H9 (cell line): ENCODE measurements at places on chromosomes 16 and 17. TPM values are rescaled to one million over a fixed set of nuclear protein-coding genes. Genes with fewer than 3 reads are reported as not detected.
A peak's percentile ranks its signal among the peaks of the same experiment; 100 is the strongest.

MEOX1 gene
- total RNA-seq, result not detected in 2 replicates

ZNF423 gene
- 51.5 and 54.0 TPM in 2 replicates for total RNA-seq

NR1D1 gene
- 8.6 and 8.7 TPM in 2 replicates for total RNA-seq

TMEM100 gene
- total RNA-seq, result 0.17 TPM in 1 of 2 replicates, not detected in the other

KRTAP9-2 gene
- total RNA-seq, result not detected in 2 replicates

C17orf100 gene
- total RNA-seq, result 0.70 and 1.1 TPM in 2 replicates

TSNAXIP1 gene
- total RNA-seq, result 1.1 and 1.3 TPM in 2 replicates

MSLN gene
- total RNA-seq, result 0.22 and 0.31 TPM in 2 replicates

DNA sequence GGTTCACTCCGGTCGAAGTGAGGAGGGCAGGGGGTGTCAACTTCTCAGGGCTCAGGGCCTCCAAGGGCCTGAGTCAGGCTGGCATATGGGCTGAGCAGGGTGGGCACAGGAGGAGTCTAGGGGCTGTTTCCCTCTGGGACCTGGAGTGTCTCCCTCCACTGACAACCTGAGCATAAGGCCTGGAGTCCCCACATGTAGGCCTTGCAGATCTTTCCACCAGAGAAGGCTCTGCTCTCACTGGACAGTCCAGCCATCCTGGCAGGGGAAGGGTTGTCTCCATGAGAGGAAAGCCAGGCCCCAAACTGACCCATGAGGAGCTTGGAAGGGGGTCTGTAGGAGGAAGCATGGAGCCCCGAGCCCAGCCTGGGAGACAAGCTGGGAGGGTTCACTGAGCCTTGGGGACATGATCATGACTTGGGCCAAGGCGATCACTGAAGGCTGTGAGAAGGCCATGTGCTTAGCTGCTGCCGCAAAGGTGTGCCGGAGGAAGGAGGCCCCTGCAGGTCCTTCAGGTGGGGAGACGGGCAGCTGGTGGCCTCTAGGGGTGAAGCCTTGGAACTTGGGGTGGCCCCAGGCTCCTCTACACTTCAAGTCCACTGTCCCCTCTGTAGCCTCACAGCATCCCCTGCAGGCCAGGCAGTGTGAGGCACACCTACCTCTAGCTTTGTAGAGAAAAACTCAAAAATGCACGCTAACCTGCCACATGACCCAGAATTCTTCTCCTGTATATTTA is 9.9 kb downstream of the CMTM2 start:
- H3K36me3 ChIP-seq, result no peaks in the 10 kb centered on the region
- H3K27me3 ChIP-seq, result no peaks in the 10 kb centered on the region
- peak; percentile 73 for DNase-seq
- no peak overlapping the region for H3K4me3 ChIP-seq
- H3K27ac ChIP-seq, result no peak overlapping the region

- H3K4me3 ChIP-seq, result peak overlapping the region; percentile 98
- H3K4me1 ChIP-seq, result peaks cover 4% of the 10 kb centered on the region; the same call in 1 of the 2 replicates
- H3K36me3 ChIP-seq, result peaks cover 25% of the 10 kb centered on the region
- DNase-seq, result peak; percentile 73
These were observed 619 bp downstream of the CACNB1 start for GRCh38 chr17:39196808-39197291.

- H3K36me3 ChIP-seq, result no peaks in the 10 kb centered on the region
- H3K4me3 ChIP-seq, result no peak overlapping the region
- H3K4me1 ChIP-seq, result no peaks in the 10 kb centered on the region
These were observed 124.7 kb downstream of the SNX11 start for GRCh38 chr17:48231995-48232959.

- H3K27me3 ChIP-seq, result peaks cover 10% of the 10 kb centered on the region; the same call in 1 of the 2 replicates
- H3K4me1 ChIP-seq, result peaks cover 3% of the 10 kb centered on the region; the same call in 1 of the 2 replicates
- no peak for DNase-seq
These were observed 3.1 kb upstream of the ZNF469 start for GRCh38 chr16:88379694-88380040.

DNA sequence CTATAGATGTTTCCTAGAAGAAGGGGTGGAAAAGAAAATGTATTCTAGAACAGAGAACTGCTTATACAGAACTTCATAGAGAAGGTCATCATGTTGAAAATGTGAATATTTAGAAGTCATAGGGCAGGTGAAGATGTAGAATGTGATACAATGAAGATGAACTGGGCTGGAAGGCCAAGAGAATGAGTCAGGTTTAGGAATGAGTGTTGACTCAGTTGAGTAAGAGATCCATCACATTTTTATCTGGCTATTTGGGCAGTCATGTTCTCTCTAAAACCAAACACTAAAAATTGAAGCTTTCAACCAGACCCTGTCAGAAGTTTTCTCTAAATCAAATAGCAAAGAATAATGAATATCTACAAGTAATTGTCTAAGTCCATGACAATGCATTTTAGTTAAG is 660.5 kb downstream of the KCNJ2 start:
- peaks cover 3% of the 10 kb centered on the region; the same call in 1 of the 2 replicates for H3K36me3 ChIP-seq
- no peaks in the 10 kb centered on the region for H3K27me3 ChIP-seq
- no peaks in the 10 kb centered on the region for H3K4me1 ChIP-seq
- no peak overlapping the region for H3K27ac ChIP-seq
- H3K4me3 ChIP-seq, result no peak overlapping the region
- no peak for DNase-seq

DNA sequence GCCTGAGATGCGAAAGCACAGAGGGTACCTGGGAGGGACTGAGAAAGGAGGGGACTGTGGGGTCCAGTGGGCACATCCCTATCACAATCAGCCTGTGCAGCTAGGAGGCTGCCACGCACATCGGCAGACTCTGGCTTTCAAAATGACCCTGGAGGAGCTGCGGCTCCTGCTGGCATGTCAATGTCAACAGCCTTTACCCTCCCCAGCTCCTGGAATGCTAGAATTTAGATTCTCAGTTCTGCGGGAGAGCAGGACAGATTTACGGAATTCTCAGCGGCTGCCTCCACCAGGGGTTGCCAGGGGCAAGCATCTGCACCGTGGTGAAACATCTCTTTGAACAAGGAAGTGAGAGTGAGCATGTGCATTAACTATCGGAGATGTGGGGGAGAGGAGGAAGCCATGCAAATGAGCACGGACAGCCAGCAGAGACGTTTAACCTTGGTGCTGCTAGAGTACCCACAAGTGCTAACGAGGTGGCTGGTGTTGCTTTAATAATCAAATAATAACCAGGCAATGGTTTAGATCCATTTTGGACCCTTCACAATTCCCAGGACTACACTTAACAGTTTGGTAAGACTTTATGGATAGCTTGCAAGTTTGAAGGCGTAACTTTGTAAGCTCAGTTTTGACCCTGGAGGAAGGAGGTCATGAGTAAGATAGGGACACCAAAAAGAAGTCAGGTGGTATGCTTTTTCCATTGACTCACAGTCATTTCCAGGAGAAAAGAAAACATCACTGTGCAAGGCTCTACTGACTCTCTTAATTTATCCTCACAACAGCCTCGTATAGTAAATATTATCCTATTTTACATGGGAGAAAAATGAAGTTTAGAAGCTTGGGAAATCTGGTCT is 54.1 kb downstream of the XYLT1 start:
- no peaks in the 10 kb centered on the region; the same call in 1 of the 2 replicates for H3K4me1 ChIP-seq
- peak; percentile 56 for DNase-seq
- peak overlapping the region; percentile 64; the same call in 1 of the 3 replicates for H3K4me3 ChIP-seq
- peaks cover 7% of the 10 kb centered on the region; the same call in 1 of the 2 replicates for H3K36me3 ChIP-seq
- H3K27me3 ChIP-seq, result no peaks in the 10 kb centered on the region

DNA sequence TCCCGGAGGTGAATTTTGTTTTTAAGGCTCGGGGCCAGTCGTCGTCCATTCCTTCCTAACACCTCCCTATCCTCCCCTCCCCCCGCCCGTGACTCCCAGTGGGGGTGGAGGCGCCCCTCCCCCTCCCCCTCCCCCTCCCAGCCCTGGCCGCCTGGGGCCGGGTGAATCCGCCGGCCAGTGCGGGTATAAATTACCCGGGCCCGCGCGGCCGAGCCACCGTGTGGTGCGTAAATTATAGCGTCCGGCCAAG is 2.0 kb upstream of the GSE1 start:
- no peak for DNase-seq
- H3K4me3 ChIP-seq, result peak overlapping the region; percentile 77
- no peaks in the 10 kb centered on the region for H3K27me3 ChIP-seq
- H3K27ac ChIP-seq, result no peak overlapping the region
- H3K36me3 ChIP-seq, result no peaks in the 10 kb centered on the region

- no peak overlapping the region for H3K4me3 ChIP-seq
- H3K4me1 ChIP-seq, result no peaks in the 10 kb centered on the region
- no peaks in the 10 kb centered on the region for H3K27me3 ChIP-seq
- peaks cover 14% of the 10 kb centered on the region for H3K36me3 ChIP-seq
- no peak overlapping the region for H3K27ac ChIP-seq
These were observed 235.5 kb downstream of the SHISA9 start for GRCh38 chr16:13136901-13137300.

- no peaks in the 10 kb centered on the region for H3K27me3 ChIP-seq
- no peak overlapping the region for H3K4me3 ChIP-seq
- no peak for DNase-seq
These were observed 10.0 kb downstream of the CES3 start for GRCh38 chr16:66970775-66971720.

GRCh38 chr16:89906140-89907025 is 12.3 kb upstream of the MC1R start:
- no peaks in the 10 kb centered on the region for H3K27me3 ChIP-seq
- peaks cover 42% of the 10 kb centered on the region for H3K36me3 ChIP-seq
- no peak overlapping the region for H3K27ac ChIP-seq
- DNase-seq, result no peak
- no peaks in the 10 kb centered on the region for H3K4me1 ChIP-seq
